ENCODE measurements at places on chromosomes 4 and X.

GRCh38 chr4:89665662-89666061 is 171.3 kb downstream of the SNCA start:
- DNase-seq = no peak

DNA sequence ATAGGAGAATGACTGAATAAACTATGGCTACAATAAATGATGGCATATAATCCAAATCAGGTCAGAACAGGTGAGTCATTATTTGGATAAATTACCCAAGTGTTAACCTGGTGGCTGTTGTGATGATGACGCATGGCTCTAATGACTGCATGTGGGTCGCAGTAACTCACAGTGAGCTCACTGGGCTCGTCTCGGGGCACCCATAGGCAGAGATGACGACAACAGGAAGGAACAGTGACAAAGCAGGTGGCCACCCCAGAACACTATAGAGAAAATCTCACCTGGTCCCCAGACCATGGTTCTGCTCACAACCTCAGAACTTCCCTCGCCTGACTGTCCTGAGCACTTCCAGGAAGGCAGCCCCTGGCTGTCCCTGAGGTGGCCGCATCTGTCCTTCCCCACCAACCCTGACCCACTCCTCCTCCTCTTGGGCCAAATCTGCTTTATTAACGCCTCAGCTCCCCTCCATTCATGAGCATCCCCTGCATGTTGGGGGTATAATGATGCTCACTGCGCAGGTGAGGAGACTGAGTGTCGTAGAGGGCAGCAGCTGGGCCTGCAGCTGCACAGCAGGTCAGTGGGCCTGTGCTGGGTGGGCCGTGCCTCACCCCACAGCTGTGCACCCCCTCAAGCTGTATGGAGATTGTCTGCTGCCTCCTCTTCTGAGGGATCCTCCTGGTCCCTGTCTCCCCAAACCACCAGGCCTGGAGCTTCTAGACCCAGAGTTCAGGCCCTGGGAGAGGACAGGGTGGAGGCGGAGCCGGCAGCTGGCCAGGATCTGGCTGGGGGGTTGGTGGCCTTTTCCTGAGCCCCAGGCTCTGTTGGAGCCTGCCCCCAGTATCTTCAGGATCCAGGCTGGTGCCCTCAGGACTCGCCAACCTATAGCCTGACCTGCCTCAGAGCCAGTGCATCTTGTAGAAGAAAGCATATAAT is 30.9 kb upstream of the FAM156A start:
- peak; percentile 4 for DNase-seq

DNA sequence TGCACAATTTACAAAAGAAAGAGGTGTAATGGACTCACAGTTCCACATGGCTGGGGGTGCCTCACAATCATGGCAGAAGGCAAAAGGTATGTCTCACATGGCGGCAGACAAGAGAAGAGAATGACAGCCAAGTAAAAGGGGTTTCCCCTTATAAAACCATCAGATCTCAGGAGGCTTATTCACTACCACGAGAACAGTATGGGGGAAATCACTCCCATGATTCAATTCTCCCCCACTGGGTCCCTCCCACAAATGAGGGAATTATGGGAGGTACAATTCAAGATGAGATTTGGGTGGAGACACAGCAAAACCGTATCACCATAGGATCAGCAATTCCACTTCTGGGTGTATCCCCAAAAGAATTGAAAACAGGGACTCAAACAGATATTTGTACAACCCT is 97.5 kb upstream of the STX18 start:
- DNase-seq = no peak

DNA sequence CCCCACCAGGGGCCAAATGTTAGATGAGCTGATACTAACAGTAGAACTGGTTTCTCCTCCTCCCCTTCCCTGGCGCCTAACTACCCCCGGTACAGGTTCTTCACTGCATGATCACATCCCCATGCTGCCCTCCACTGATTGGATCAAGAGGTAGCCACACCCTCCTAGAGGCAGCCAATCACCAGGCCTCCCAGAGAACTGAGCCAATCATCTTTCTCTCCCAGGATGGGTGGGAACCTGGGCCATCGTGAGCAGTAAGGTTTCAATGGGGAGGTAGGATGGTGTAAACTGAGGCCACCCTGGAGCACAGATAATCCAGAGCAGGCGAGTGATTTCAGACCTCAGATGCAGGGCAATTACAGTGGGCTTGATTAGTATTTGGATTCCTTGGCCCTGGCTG is 64.2 kb downstream of the PPP2R2C start:
- DNase-seq = no peak

GRCh38 chr4:58477950-58478349 is 1367.8 kb upstream of the IGFBP7 start:
- DNase-seq = no peak

All from HFFc6 (cell line).